ENCODE measurements at places on chromosomes 3 and 15.
A peak's percentile ranks its signal among the peaks of the same experiment; 100 is the strongest.

- no peak for DNase-seq
Measured at GRCh38 chr3:172516318-172517214, 6.7 kb downstream of the TNFSF10 start.

DNA sequence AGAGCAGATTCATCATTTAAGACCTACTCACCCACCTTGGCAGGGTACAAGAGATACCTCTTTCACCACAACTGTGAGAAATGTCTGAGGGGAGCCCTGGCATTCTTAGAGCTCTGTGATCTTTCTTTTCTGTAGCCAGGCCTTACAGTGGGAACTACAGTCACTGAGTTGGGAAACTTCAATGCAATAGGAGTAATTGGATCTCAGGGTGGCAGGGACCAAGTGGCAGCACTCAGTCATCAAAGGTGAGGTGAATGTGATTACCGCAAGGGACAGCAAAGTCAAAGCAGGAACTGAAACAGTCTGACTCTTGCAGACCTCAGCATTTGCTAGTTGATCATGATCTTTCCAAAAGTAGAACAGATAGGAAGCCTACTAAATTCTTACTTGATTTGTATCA is 7.2 kb upstream of the MCF2L2 start:
- no peak for DNase-seq

DNA sequence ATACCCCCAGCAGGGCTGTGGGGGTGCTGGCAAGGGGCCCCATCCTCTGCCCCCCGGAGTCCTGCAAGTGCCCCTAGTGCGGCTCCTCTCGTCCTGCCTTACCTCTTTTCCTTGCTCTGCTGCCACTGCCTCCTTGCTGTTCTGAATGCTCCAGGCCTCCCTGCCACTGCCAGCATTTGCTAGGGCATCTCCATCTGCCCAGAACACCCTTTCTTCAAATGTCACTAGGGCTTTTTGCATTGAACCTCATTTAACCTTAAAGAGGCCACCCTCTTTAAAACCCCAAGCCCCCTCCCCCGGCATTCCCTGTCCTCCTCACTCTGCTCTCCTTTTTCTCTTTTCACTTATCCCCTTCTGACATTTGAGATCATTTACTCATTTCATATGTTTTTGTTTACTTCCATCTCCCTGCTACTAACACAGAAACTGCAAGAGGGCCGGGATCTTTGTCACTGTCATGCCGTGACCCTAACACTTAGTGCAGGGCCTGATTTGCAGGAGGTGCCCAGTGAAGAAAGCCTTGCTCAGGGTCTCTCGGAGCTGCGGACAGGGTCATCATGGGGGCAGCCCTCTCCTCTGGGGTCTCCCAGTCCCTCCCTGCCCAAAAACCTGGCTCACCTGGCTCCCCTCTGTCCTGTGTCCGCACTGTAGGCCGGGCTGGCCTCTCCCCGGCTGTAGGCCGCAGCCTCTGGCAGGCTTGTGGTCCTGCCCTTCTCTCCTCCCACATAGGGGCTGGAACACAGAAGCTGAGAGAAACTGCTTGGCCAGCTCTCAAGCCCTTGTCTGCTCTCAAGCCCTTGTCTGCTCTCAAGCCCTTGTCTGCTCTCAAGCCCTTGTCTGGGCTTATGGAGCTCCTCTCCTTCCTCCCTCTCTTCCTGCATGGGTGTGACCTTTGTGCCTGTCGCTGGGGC is at the start of gene ACOX2:
TSS of gene ACOX2 (minus strand) at position 690 of the 911 bp plus-strand sequence. CDS start 2,084 bp downstream, outside the sequence.
- no peak for DNase-seq

DNA sequence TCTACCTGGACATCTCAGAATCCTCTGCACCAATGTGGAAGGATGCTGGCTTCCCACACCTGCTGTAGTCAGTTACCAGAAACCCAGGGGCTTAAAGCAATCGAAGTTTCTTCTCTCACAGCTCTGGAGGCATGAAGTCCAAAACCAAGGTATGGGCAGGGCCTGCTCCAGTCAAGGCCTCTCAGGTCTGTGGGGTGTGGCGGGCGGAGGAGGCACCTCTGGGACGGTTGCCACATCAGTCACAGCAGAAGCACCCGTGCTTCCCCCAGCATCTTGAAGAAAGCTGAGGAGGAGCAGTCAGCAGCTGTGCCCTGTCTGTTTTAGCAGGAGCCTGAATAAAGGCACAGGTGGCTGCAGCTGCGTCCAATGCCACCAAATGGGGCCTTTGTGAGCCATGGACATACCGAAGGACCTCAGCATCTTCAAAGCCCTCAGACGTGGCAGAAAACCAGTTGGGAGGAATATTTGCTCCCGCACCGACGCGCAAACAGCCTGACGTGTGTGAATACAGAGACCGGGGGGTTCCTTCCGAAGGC is 68.9 kb downstream of the TFRC start:
- no peak for DNase-seq

GRCh38 chr15:31930967-31931366 is 99.3 kb upstream of the CHRNA7 start:
- no peak for DNase-seq

- DNase-seq = no peak
Measured at GRCh38 chr15:45231864-45232562, 20.0 kb upstream of the SLC28A2 start.

DNA sequence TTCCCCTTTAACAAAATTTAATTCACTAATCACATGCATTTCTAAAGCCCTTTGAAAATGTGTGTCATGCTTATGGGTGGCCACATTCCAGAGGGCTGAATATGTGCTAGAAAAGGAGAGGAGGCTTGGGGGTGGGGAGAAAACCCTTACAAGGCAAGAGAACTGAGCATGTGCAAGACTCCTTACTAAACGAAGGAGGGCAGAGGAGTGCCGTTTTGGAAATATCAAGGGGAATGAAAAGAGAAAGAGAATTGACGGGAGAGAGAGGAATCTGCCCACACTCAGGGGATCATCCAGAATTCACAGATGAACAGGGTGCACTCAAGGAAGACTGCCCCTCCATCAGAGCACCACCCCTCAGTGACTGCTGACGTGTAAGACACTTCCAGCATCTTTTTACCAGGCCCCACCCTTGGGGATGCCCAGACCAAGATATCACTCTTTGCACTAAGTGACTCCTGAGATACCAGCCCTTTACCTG is 37.9 kb upstream of the TSC22D2 start:
- DNase-seq = no peak

DNA sequence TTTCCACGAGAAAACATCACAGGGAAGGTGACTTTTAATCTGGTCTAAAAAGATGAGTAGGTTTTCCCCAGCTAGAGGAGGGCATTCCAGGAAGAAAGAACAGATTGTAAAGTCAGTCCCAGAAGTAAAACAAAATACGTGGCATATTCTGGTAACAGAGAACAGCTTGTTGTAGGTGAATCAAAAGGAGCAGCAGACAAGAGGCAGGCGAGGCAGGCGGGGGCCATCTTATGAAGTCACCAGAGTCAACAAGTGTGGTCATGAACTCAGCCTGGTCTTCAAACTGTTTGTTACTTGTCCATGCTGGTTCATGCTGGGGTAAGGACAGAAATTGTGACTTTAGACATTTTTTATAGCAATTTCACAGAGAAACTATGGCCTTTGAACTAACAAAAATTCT is 4.0 kb upstream of the POPDC2 start:
- DNase-seq = no peak

DNA sequence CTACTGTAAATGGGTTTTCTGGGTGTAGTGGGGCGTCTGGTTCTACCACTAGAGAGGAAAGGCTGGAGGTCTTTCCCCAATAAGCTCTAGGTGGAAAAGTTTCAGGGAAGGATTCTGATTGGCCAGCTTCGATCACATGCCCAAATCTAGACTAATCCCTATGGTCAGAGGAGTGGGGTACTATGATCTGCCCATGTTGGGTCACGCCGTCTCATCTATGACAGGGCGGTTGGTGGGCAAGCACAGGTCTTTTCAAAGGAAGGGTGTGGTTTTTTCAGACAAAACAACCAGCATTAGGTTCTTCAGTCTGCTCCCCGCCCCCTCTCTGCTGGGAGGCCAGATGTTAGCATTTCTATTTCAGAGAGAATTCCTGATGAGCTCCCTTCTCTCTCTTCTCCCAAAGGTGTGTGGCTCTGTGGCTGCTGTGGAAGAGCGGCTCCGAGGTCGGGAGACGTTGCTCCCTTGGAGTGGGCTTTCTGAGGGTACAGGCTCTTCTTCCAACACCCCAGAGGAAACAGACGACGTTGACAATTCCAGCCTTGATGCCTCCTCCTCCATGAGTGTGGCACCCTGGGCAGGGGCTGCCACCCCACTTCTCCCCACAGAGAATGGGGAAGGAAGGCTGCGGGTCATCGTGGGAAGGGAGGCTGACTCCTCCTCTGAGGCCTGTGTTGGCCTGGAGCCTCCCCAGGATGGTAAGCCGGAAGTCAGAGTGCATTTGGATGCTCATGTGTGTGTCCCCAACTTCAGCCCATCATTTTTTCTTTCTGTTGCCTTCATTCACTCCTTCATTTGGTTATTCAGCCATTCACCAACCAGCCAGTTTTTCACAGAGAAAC is 9.7 kb upstream of the TATDN2 start:
- DNase-seq = no peak

- DNase-seq = peak; percentile 87
Measured at GRCh38 chr3:113051302-113051711, 60.5 kb downstream of the GTPBP8 start.

DNA sequence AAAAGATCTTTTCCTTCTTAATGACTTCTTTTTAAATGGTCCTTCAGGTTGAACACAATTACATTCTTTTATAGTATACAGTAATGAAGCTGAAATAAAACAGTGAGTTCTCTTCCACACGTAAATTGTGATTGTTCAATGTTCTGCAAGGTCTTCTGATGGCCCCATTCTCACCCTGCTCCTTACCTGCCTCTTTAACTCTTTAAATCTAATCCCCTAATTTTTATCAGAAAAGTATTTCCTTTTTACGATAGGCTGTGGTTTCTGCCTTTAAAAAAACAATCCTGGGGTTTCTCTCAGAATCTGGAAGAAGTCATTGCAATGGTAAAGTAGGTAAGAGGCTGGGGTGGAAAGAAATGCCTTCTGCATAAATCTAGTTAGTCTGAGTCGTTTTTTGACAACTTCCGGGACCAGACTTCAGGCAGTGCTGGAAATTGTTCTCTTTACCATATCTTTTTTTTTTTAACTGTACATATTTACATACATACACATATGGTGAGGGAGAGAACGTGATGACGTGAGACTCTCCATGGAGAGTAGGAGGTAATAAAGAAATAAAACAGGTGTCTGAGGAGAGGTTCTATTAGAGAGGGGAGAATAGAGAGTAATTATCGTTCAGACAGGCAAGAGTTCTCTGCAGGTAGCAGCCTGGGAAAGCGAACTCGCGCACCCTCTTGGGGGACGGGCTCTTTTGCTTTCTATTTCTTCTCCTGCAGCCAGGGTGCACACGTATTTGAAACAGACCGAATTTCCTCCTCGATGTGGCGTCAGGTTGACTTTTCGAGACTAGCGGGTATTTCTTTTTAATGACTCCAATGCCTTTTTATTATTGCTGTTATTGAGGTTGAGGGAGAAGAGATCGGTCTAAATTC is at the start of gene SIDT1:
TSS of gene SIDT1 (plus strand) at position 730 of the 872 bp plus-strand sequence. CDS start 467 bp downstream, outside the sequence.
- peak; percentile 44 for DNase-seq

GRCh38 chr3:59446775-59447465 is 397.1 kb upstream of the CFAP20DC start:
- DNase-seq = no peak

- no peak for DNase-seq
Measured at GRCh38 chr3:46938118-46938517, 38.4 kb downstream of the CCDC12 start.

- DNase-seq = no peak
Measured at GRCh38 chr3:140007081-140007480, 72.1 kb downstream of the CLSTN2 start.

GRCh38 chr3:188557235-188557634 is 403.3 kb downstream of the LPP start:
- no peak for DNase-seq

- DNase-seq = no peak
Measured at GRCh38 chr15:66114863-66115425, 138.6 kb downstream of the MEGF11 start.

DNA sequence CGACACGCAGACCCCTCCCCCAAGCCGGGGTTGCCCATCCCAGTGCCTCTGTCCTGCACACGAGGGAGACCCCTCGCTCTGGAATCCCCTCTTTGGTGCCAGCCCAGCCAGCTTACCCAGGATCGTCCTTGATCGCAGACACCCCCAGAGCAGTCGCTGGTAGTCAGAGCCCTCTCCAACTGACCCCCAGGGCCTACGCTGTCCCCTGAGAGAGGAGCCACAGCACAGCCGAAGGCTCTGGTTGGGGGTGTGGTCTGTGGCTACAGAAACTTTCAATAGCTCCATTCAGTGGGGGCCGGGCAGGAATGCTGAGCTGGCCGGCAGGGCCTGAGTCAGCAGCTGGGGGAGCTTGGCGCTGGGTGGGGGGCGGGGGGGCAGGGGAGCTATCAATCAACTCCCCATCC is at the start of gene LCTL:
TSS of gene LCTL (minus strand) at position 258 of the 404 bp plus-strand sequence. CDS start 633 bp downstream, outside the sequence.
- no peak for DNase-seq

DNA sequence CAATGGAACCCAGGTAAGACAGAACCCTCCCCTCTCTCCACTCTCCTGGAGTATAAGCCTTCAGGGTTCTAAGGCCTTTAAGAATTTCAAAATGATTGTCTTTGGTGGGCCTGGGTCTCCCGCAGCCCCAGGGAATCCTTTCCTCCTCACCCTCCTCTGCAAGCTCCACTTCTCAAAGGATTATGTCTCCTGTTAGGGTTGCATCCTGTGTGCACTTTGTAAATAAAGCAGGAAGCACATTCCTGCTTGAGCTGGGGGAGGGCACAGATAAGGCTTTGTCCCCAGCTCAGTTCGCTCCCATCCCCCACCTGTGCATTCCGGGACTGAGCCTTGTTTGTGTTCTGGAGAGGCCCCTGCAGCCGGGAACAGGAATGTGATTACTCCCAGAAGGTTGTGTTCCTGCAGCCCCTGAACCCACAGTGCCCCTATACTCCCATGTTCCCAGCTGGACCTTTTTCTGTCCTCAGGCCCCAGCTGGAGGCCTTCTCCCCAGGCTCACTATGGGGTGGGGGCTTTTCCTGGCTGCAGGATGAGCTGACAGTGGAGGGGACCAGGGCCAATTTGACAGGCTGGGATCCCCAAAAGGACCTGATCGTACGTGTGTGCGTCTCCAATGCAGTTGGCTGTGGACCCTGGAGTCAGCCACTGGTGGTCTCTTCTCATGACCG is 9.5 kb downstream of the TYRO3 start:
- DNase-seq = no peak

- no peak for DNase-seq
Measured at GRCh38 chr3:124972457-124972856, 37.9 kb upstream of the MUC13 start.

GRCh38 chr15:35330048-35330695 is 215.8 kb downstream of the DPH6 start:
- no peak for DNase-seq

GRCh38 chr15:56215769-56216168 is 27.9 kb downstream of the RFX7 start:
- no peak for DNase-seq

DNA sequence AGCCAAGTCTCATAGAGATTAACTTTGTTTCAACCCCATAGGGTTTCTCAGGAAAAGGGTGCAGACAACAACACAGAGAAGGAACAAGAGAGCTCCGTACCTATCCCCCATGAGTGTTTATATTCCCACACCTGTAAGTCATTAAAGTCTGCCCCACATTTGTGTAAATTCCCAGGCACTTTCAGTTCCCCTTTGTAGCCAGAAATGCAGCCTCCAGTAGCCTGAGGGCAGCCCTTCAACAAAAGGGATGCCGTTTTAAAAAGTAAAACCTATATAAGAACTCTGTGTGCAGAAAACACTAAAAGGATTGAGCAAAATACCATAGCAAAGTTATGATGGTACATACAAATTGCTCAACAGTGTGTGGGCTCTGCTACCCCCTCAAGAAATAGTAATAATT is 59.7 kb upstream of the TMEM108 start:
- DNase-seq = no peak

- DNase-seq = no peak
Measured at GRCh38 chr15:65612949-65613744, 2.2 kb upstream of the INTS14 start.

GRCh38 chr3:160132226-160132625 is 93.0 kb upstream of the C3orf80 start:
- no peak for DNase-seq

GRCh38 chr3:21955406-21955805 is 204.4 kb upstream of the ZNF385D start:
- DNase-seq = no peak
